Stimulated activated CD4-positive, alpha-beta T cell treated with anti-CD3 and anti-CD28 coated beads, Interleukin-1b, Interleukin-23, amount 100 ng/mL, for 1 hour (primary cell): ENCODE measurements at places on chromosomes 3 and 15.

- DNase-seq: no peak
These were observed 1.7 kb upstream of the HHATL start for GRCh38 chr3:42704136-42704841.

- DNase-seq: no peak
These were observed 55.4 kb downstream of the DCBLD2 start for GRCh38 chr3:98846101-98846500.

GRCh38 chr3:70990185-70990584, 593.3 kb downstream of the FOXP1 start:
- no peak for DNase-seq

DNA sequence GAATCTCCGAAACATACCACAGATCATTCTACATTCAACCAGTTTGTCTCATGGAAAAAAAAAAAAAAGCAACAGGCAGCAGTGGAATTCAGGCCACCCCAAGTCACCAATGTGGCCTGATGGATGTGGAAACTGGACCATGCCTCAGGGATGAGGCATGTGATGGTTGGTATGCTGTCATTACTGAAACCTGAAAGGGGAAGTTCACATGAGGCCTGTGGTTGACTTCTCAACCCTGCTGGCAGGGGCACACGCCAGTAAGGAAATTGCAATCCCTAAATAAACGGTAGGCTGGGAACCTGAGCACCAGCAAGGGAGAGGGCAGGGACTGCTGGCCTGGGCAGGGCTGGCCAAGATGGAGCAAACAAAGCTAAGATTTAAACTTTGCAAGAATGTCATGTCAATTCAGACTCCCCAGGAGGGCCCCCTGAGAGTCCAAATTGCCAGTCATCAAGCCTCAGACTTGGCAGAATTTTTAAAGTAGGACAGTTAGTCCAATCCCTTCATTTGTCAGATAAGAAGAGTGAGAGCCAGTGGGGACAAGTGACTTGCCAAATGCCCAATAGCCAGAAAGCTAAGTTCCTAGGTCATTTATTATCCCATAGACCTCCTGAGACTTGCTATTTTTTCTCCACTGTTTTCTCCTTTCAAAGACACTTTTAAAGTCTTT, 310.4 kb downstream of the ERC2 start:
- no peak for DNase-seq

DNA sequence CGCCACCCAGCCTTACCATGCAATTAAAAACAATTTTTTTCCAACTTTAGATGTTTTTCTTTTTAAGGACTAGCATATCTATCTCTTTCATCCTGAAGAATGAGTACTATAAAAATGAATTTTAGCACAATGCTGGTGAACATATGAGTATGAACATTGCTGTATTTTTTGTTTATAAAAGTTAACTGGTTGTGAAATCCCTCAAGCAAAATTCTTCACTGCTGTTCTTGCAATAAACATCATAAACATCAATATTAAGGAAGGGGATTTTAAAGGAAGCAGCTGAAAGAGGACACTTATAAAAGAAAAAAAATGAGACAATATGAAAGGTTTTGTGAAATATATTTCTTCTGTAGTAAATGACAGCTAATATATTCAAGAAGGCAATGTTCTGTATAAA, 3.0 kb downstream of the PLSCR4 start:
- DNase-seq: no peak

- no peak for DNase-seq
These were observed 328.3 kb downstream of the PLCL2 start for GRCh38 chr3:17213102-17213501.

DNA sequence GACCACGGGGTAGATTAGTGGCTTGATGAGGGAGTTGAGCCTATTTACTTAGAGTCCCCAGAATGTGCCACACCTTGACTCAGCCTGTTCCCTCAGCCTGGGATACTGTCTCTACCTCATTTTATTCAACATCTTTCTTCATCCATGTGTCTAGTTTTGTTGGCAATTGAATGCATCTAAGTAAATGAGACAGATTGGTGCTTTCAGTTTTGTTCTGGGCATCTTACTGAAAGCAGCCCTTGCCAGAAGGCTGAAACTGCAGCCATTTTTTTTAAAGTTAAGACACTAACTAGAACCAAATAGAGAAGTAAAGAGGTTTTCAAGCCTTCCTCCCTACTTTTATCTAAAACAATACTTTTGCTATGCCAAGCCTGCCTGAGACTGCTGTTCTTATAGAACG, 246.8 kb downstream of the SLCO3A1 start:
- DNase-seq: no peak

GRCh38 chr3:42672515-42672914, 12.8 kb upstream of the KLHL40 start:
- no peak for DNase-seq

- DNase-seq: no peak
These were observed 35.2 kb upstream of the SPPL2A start for GRCh38 chr15:50800715-50801114.

DNA sequence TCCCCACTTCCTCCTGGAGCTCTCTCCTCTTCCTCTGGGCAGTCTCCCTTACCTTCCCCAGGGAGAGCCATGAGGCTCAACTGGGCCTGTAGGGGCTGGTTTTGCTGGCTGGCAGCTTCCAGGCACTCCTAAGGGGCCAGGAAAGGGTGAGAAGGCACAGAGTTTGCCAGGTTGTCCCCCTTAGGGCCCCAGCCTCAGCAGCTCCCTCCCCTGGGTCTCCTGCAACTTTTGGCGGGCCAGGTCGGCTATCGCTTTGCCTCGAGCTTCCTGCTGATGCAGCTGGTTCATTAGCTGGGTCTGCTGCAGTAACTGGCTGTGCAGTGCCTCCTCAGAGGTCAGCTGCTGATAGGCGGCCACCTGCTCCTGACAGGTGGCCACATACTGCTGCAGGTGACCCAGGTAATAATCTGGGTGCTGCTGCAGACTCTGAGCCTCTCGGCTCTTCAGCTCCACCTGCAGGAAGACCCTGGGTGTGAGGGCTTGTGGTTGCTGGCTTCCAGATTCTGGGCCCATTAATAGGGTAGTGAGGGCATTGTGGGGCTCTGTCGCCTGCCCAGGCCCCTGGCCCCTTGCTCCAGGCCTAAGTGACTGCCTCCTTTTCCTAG, 29.7 kb upstream of the OR4F6 start:
- DNase-seq: no peak

DNA sequence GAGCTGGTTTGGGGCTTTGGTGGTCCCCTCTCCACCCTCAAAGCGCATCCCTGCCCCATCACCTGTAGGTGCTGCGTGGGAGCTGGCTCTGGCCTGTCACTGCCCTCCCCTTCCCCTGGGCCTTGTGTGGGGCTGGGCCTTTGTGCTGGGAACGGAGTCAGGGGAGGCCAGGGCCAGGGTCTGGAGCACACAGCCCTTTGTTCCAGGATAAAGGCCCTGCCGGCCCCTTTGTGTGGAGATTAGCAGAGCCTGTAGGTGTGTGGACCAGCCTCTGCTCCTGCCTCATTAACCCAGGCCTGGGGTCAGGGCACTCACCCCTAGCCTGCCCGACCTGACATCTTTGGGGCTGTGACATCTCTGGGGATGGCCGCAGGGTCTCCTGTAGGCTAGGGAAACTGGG, 8.9 kb downstream of the EPHB3 start:
- no peak for DNase-seq

DNA sequence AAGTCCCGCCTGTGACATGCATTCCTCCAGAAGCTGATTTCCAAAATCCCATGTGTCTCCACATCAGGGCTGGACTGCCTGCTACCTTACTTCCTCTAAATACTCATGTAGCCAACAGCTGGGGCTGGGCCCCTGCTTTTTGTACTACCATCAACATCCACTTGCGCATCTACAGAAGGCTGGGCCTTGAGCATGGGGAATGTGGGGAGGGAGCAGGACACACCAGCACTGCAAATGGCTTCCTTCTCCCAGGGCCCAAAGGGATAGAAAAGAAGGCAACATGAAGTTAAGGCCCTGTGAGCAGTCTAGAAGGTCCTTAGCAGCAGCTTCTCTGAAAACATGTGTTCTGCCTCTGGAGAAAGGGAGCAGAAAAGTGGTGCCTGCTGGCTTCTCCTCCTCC, 27.2 kb downstream of the MKRN2 start:
- DNase-seq: no peak

DNA sequence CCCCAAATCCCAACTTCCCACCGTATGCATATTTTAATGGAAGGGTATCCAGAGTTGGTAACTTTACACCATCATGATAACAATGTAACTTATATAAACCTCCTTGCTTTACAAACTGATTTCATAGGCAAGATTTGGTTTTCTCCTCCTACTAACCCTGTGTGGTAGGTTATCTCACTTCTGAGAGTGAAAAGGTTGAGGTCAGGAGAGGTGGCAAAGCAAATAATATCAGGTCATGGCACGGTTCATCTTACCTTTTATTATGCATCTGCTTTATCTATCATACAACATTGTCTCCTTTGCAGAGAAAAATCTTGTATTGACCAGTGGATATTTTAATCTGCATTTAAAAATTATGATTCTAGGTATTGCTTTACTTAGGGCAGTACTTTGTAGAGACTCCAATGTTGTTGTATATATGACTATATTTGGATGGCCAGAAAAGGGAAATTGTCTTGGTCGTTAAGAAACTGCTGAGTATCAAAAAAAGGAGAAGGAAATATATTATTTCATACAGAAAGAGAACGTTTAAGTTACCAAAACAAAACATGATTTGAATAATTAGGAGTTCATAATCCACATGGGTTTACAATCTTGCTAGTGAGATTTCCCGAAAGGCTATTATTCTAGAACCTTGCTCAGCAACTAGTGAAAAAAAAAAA, 30.4 kb downstream of the NFKBIZ start:
- DNase-seq: no peak

GRCh38 chr3:139509631-139510030, 29.9 kb downstream of the RBP1 start:
- DNase-seq: no peak

DNA sequence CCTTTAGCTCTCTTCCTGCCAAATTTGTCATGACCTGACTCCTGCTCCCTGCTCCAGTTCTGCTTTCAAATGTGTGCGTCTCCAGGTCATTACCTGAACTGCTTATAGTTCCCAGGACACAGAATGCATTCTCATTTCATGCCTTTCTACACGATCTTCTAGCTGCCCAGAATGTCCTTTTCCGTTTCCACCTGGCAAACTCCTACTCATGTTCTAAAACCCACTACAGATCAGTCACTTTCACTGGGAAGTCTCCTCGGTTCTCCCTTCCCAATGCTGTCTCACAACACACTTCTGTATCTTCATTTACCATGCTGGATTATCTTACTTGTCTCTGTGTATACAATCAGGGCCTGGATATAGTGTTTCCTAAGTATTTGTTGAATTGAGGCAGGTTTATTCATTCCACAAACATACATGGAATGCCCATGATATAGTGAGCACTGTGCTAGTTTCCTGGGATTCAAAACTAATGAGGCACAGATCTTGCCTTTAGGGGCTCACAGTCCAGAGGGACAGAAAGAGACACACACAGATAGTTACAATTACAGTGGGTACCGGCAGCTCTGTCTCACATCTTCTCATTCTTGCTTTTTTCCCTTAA, 1.6 kb upstream of the NOX5 start:
- no peak for DNase-seq

DNA sequence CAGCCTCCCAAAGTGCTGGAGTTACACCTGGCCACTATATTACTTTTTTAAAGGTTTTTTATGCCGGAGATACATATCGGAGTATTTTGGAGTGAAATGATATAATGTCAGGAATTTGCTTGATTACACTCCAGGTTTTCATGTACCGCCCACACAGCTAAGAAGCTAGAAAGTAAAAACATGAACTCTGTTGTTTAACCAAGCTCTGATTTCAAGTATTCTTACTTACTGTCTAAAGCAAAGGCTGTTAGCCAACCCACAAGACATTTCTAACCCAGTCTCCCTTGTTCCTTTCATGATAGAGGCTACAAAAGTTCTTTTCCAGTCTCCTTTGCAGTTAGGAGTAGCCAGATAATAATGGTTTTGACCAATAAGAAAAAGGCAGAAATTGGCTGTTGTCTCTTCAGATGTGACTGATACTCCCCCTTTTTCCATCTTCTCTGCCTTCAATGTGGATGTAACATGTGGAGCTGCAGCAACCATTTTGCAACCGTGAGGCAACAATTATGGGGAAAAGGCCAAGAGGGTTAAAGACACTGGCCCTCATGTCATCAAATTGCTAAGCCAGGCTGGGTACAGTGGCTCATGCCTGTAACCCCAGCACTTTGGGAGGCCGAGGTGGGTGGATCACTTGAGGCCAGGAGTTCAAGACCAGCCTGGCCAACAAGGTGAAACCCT, 6.1 kb upstream of the CP start:
- DNase-seq: no peak

GRCh38 chr15:32991619-32992111, 202.8 kb downstream of the FMN1 start:
- DNase-seq: no peak

- DNase-seq: no peak
These were observed 81.8 kb downstream of the TP63 start for GRCh38 chr3:189712906-189713483.

GRCh38 chr3:106305127-106305526, 436.3 kb upstream of the CBLB start:
- no peak for DNase-seq

- no peak for DNase-seq
These were observed 332.3 kb upstream of the C2CD4B start for GRCh38 chr15:62497356-62497755.

DNA sequence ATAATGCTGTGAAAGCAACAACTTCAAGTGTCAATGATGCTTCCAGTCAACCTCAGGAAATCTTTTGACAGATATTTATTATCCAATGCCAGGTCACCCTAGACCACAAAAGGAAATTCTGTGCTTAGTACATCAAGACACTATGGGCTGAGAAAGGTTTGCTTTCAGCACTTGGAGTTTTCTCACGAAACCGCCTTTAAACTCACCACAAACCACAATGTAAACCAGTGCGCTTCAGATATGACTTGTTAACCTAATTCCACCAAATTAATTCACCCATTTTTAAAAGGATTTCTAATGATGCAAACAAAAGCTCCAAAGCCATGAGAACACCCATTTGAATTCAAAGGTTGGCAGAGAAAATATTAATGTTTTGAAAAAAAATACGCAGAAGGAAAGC, 292.9 kb upstream of the NR2F2 start:
- DNase-seq: no peak

- no peak for DNase-seq
These were observed 564.5 kb upstream of the ZNF717 start for GRCh38 chr3:76349715-76350480.

- DNase-seq: no peak
These were observed 392.9 kb upstream of the ROBO2 start for GRCh38 chr3:76646921-76647562.

DNA sequence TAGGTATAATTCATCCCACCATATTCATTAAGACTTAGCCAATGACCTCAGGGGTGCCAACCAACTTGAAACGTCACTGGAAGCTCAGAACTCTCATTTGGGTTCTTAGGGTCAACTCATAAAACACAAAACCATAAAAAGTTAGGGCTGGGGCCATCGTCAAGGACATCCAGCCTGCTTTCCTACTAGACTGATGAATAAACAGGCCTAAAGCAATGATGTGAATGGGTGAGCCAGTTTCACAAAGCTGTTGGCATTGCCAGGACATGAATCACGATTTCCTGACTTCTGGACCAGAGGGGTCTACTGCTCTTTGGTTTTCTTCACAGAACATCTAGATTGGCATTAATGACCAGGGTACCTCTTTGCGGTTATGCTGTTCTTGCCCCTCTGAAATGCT, 64.7 kb downstream of the EOMES start:
- DNase-seq: no peak

- no peak for DNase-seq
These were observed 307.6 kb upstream of the SLITRK3 start for GRCh38 chr3:165503825-165504224.

- no peak for DNase-seq
These were observed 384.3 kb upstream of the NR2F2 start for GRCh38 chr15:95946241-95946640.
